ENCODE measurements at places on chromosomes 6 and 20.
A peak's percentile ranks its signal among the peaks of the same experiment; 100 is the strongest.

DNA sequence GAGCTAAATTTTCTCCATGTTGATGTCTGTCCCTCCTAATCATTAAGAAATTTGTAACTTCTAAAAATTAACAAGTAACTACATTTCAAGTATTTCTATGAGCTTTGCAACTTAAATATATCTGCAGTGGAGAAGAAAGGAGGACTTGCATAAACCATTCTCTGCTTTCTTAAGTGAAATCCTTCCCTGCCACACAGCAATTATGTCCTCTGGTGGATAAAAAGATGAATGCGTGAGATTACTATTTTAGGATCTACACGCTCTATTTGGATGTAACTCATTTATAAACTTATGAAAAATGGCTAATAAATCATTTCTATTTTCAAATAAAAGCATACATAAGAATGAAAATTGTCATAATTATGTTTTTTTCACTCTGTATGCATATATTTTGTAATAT, 338.0 kb upstream of the PTCHD4 start:
- no peak for DNase-seq

GRCh38 chr6:25165800-25166199, 113.4 kb upstream of the CARMIL1 start:
- no peak for DNase-seq

GRCh38 chr6:15350386-15351083, 104.7 kb downstream of the JARID2 start:
- DNase-seq, result no peak

DNA sequence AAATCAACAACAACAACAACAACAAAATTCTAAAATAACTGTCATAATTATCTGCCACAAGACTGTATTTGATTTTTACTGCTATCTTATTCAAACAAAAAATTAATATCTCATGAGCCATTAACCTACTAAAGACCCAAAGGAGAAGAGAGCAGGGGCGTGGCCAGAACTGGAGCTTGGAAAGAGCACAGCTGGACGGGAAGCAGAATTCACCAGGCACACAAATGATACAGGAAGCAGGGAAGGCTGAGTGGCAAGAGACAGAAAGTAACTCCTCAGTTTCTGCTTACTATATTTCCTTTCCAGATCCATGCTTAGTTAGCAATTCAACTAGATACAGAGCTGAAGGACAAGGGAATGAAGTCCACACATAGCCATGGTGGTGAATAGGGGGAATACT, 54.4 kb downstream of the FKBP5 start:
- DNase-seq, result no peak

- no peak for DNase-seq
Observed at GRCh38 chr20:59318201-59318790, 17.9 kb downstream of the EDN3 start.

GRCh38 chr6:138722425-138723371, 50.9 kb upstream of the CCDC28A start:
- no peak for DNase-seq

DNA sequence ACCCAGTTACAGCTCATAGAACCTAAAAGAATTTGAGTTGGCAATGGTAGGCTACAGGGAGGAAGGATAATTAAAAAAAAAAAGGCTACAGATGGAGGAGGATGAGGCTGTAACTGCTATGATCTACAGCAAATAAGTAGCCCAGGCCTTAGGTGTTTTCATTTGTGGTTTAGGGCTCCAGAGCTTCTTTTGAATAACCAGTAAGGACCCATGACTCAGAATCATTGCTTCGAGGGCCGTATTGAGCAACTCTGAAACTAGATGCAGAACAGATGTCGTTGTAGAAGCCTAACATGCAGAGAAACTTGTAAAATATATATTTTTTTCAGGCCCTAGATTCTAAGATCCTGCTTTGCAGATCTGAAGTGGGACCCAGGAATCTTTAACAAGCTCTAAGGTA, 19.0 kb upstream of the ASIP start:
- no peak for DNase-seq

DNA sequence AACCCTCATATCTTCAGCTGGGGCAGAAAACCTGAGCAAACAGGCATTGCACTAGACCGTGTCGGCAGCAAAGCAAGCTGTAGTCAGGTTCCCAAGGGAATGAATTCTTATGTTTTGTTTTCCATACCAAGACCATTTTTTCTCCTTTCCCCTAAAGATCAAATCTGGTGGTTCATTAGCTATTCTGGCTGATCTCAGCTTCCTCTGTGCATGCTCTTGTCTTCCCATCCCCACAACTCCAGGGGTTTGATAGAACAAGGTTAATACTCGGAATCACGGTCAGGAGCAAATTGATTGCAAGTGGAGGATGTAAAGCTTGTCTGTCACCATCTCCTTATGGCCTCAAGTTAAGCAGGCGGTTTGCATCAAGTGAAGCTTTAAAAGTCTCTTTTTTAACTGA, 778.8 kb downstream of the KIF16B start:
- no peak for DNase-seq

DNA sequence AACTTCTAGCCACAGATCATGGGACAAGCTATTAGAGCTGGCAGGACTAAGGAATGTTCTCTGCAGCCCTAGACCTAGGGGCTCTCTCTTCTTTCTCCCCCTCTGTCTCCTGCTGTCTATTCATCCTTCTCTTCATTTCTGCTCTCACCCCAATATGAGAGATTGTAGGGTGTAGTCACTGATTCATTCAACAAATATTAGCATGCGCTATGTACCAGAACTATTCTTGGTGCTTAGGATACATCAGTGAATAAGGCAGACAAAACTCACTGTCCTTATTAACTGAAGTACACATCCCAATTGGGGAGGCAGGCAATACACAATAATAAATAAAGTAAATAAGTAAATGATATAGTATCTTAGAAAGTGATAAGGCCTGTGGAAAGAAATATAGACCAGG, 14.7 kb upstream of the SIRPB2 start:
- no peak for DNase-seq

DNA sequence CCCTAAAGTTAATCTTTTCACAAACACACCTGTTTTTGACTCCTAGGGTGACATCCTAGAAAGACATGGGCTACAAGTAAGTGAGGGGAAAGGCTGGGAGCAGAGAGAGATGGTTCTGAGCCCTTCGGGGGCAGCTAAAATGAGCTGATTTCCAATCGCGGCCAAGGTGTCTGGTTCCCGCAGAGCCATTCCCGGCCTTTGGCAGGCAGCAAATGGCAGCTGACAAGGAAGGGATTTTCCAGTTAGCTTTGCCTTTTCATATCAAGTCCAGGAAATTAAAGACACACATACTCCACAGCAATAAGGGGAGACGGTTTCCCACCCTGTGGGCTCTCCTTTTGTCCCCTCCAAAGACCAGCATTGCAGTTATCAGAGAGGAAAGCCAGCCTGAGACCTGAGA, 228.5 kb downstream of the ZMYND8 start:
- no peak for DNase-seq

DNA sequence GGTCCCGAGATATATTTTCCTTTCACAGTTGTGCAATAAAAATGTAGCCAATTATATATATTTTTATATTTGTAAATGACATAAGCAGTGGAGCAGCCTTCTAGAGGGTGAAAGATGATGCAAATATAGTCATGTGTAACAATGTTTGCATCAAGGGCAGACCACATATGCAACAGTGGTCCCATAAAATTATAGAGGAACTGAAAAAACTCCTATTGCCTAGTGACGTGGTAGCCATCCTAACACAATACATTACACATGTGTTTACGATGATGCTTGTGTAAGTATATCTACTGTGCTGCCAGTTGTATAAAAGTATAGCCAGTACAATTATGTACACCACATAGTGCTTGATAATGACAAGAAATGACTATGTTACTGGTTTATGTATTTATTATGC, 162.8 kb downstream of the ZFAND3 start:
- DNase-seq, result no peak

- no peak for DNase-seq
Observed at GRCh38 chr20:37774156-37774555, 80.3 kb downstream of the CTNNBL1 start.

DNA sequence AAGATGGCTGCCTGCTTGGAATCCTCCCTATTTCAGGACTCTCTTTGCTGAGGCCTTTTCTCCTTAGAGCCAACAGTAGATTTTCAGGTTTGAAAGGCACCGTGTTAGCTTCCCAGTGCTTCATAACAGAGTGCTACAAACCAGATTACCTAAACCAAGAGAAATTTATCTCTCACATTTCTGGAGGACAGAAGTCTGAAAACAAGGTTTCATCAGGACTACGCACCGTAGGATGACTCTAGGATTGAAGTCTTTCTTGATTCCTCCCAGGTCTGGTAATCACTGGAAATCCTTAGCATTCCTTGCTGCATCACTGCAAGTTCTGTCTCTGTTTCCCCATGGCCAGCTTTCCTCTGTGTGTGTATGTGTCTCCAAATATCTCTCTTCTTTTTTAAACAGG, 508.4 kb upstream of the GJE1 start:
- DNase-seq, result no peak

GRCh38 chr20:1788044-1788443, 107.2 kb upstream of the SIRPA start:
- no peak for DNase-seq

DNA sequence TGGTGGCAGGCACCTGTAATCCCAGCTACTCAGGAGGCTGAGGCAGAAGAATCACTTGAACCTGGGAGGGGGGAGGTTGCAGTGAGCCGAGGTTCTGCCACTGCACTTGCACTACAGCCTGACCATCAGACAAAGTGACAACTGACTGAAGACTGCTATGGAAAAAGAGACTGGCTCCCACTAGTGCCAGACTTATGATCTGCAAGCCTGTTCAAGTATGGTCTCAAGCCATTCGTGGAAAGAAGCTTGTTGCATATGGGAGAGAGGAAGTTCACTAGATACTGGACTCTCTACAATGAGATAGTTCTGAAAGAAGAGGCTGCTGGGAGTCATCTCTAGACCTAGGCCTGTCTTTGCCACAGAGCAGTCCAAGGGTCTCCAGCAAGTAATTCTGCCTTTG, 26.7 kb downstream of the MDN1 start:
- DNase-seq, result peak; percentile 37

- no peak for DNase-seq
Observed at GRCh38 chr6:104064876-104065275, 794.8 kb downstream of the HACE1 start.

DNA sequence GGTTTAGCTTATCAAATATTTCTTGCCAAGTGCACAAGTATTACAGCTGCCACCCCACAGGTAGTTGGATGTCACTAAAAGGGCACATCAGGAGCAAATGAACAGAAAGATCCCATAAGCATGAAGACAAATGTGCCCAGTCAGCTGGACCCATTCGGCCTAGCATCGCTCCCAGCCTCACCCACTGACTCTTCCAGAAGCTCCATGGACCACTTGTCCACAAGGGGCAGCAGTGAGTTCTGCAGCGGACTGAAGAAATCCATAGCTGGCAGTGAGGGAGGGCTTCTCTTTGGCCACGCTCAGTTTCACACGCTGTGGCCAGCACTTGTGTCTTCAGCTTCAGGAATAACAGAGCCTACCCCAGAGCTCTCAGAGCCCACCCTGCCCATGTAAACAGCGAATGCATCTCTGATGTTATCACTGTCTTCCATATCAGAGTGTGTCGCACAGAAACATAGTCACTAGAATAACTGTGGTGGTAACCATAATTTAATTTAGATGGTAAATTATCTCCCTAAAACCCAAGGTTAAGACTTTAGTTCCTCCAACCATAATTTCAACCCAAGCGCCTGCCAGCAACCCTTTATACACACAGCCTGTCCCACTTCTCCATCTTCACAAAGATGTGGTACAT, 15.8 kb downstream of the CGA start:
- DNase-seq, result peak; percentile 16

DNA sequence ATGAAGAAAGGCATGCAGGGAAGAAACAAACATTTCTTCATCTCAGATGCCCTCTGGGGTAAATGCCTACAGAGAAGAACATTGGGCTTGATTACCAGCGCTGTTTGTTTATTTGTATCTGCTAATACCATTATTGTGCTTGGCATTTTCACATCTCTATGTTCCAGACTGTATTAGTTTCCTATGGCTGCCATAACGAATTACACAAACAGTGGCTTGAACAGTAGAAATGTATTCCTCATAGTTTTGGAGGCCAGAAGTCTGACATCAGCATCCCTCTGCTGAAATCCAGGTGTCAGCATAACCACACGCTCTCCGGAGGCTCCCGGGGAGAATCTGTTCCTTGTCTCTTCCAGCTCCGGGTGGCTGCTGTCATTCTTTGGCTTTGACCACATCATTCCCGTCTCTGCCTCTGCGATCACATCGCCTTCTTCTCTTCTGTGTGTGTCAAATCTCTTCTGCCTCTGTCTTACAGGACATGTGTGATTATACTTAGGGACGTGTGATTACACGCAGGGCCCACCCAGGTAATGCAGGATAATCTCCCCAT, 241.6 kb upstream of the SUPT3H start:
- DNase-seq, result no peak

DNA sequence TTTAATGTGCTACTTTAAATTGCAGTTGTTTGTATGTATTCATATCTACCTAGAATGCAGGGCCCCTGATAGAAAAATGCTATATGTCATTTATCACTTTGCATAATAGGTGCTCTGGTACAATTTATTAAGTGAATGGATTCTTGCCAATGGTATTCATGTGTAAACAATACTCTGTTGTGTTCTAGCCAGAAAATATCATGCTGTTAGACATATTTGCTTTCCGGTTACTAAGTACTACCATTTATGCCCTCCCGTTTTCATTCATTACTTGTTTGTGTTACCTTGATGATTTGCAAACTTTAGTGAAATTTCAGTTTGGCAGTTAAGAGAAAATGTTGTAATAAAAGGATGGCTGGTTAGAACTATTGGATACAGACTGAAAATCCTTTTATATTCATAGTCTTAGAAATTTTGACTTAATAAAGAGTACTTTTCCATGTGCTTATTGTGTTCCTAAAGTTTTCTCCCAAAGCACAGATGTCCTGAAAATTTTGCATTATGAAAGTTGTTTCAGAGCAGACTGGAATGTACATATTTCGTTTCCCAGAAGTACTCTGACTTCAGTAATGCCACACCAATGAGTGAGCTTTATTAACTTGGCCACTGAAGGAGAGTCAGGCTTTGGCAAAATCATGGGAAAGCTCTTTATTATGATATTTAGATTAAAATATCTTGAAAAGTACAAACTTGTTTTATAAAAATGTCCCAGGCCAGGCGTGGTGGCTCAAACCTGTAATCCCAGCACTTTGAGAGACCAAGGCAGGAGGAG, 31.5 kb downstream of the RPF2 start:
- no peak for DNase-seq

- no peak for DNase-seq
Observed at GRCh38 chr6:154648888-154649205, 84.4 kb upstream of the SCAF8 start.

- no peak for DNase-seq
Observed at GRCh38 chr6:141587482-141588266, 545.1 kb upstream of the GJE1 start.

GRCh38 chr6:122026582-122027369, 372.7 kb upstream of the HSF2 start:
- DNase-seq, result no peak

GRCh38 chr20:278607-279571, 11.7 kb downstream of the C20orf96 start:
- DNase-seq, result no peak

DNA sequence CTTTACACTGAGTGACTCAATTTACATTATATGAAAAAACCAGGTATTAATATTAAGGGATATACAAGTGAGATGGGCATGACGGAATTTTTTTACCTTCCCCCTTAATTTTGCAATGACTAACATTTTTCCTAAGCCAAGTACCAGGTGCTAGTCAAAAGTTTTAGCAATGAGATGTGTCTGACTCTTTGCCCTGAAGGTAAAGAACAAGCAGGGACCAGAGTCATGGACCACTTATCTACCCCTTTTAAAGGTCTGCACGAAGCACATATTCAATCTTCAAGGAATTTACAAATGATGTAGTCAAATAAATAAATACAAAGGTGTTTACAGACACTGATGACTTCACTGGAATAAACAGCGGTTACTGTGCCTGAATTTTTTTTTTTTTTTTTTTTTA, 1.4 kb downstream of the GLO1 start:
- DNase-seq, result no peak

- no peak for DNase-seq
Observed at GRCh38 chr20:15917283-15917682, 656.0 kb downstream of the KIF16B start.

All from NCI-H2107 (cell line).